ENCODE measurements at places on chromosomes 7 and 10. TPM values are rescaled to one million over a fixed set of nuclear protein-coding genes. Genes with fewer than 3 reads are reported as not detected.

CYP2C19 gene
- 0.76 TPM for total RNA-seq

CFAP46 gene
- total RNA-seq = 0.37 TPM

MSS51 gene
- total RNA-seq = 1.9 TPM

GRCh38 chr10:77877441-77878344 is 48.9 kb downstream of the DLG5 start:
- peak; percentile 40 for DNase-seq

DNA sequence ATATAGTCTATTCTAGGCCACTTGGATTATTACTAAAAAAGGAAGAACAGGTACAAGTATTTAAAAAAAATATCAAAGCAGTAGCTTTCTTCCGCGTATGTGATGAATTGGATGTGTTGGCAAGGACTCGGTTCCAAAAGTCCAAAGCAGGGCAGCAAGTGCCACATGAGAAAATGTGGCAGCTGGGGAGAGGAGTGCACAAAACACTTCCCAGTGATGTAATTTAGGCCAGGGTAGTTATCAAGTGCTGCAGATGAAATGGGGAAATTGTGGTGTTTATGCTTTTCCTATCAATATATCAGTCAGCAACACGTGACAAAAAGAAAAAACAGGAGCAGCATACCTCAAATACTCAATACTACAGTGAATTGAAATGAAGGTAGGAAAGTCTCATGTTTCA is 7.0 kb downstream of the RHOBTB1 start:
- DNase-seq = no peak
